Cerebellar nuclear complex (tissue), 1 donor: ENCODE measurements at places on chromosomes 11 and 22.

DNA sequence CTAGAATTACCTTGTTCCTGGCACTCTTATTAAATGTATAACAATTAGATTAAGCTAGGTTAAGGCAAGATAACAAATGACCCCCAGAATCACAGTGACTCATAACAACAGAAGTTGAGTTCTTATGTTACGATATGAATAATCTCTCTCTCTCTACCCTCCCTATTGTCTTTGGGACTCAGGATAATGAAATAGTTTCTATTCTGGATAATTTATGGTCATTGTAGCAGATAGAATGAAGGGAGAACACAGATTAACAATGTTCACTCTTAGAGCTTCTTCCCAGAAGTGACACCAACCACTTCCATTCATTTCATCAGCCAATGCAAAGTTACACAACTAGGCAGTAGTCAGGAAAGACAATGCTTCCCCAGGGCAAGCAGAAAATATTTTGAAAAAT, 334.5 kb downstream of the C11orf87 start:
- no peak for DNase-seq

- no peak for DNase-seq
These were observed 1.7 kb upstream of the TSSC4 start for GRCh38 chr11:2398664-2399355.

GRCh38 chr22:21707677-21708076, 27.9 kb downstream of the YPEL1 start:
- DNase-seq = no peak

GRCh38 chr11:106848526-106848925, 169.8 kb downstream of the GUCY1A2 start:
- DNase-seq = no peak

GRCh38 chr11:69122326-69122629, 33.5 kb upstream of the SMIM38 start:
- no peak for DNase-seq
